Spinal cord (tissue), 10 donors: ENCODE measurements at places on chromosomes 11 and 22. TPM values are rescaled to one million over a fixed set of nuclear protein-coding genes. Genes with fewer than 3 reads are reported as not detected.

DNA sequence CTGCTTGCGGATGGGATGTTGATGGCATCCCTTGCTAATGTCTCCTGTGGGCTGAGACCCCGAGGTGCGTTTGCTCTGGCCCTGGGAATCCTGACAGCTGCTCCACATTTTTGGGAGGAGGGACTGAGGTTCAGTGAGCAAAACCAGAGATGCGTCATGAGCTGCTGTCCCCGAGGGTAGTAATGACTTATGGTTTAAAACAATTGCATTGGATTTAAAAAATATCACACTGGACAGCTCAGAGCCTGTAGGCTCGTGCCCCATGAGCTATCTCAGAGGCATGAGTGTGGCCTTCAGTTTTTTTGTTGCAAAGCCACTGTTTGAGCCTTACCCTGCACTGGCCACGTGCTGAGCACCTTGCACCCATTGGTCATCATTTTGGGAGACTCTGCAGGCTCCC is 20.9 kb upstream of the PARVG start:
- DNase-seq: no peak

Gene FAM180B
- total RNA-seq: 1.8 TPM

- no peak for DNase-seq
Observed at GRCh38 chr11:128653801-128654231, 40.1 kb upstream of the FLI1 start.

DNA sequence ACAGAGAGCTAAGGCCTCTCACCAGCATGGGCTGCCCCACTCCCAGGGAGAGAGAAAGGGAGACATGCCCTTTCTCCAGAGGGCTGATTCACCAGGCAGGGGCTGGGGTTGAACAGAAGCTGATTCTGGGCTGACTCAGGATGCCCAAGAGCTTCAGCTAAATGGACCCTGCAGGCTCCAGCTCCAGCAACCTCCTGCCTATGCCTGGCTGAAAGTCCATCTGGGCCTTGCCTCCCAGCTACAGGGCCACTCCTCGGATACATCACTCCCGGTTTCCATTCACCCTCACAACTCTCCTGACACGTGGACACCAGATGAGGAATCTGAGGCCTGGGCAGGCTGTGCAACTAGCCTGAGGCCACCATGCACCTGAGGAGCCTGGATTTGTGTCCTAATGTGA is 215.5 kb downstream of the BUD13 start:
- DNase-seq: no peak

GRCh38 chr11:105315287-105315686 is 175.7 kb upstream of the CARD18 start:
- no peak for DNase-seq

DNA sequence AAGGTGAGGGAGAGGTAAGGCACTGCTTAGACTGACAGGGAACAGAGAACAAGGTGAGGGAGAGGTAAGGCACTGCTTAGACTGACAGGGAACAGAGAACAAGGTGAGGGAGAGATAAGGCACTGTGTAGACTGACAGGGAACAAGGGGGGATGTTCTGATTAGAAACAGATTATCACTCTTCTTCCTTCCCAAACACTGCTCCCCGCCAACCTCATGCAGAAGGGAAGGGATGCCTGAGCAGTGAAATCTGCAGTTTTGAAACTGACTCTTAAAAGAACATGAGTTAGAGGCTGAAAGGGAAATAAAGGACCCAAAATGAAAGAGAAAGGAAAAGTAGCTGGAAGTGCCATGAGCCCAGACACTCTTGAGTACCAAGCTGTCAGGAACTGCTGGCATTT is 29.8 kb downstream of the NEFH start:
- no peak for DNase-seq

DNA sequence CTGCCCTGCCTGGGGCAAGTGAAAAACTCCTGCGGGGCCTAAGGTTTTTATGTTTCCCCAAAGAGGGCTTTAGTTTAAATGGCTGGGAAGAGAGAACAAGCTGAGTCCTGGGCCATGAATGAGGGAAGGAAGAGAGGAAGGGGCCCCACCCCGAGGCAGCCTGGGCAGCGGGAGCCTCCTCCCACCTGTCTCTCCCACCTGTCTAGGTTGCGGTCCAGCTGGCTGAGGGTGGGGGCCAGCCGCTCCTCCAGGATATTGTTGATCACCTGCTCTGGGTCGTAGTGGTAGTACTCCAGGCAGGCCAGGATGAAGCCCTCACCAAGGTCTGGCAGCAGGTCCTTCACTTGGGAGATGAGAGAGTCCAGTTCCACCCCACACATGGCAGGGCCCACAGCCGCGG is 34.6 kb downstream of the UQCR10 start:
- DNase-seq: no peak

DNA sequence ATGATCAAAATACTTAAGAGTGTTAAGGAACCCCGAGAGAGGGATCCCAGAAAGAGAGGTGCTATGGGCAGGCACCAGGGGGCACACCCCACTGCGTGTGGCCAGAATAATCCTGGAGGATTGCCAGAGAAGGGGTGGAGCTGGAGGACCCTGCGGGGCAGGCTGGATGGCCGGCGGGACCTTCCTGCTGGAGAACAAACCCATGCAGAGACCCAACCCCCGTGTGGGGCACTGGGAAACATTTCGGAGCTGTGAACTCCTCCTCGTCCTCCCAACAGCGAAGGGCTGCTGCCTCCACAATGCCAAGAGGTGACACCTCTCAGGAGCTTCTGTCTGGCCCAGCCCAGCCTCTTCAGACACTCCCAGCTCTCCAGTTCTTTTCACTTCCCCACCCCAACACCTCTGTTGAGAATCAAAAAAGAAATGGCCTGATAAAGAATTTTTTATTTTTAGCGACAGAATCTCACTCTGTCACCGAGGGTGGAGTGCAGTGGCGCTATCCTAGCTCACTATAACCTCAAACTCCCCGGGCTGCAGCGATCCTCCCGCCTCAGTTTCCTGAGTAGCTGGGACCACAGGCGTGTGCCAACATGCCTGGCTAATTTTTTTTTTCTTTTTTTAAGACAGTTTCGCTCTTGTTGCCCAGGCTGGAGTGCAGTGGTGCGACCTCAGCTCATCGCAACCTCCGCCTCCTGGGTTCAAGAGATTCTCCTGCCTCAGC is 25.6 kb downstream of the RHOD start:
- no peak for DNase-seq

GRCh38 chr11:128777369-128778011 is 83.6 kb downstream of the FLI1 start:
- no peak for DNase-seq

- no peak for DNase-seq
Observed at GRCh38 chr11:121482231-121483129, 29.7 kb upstream of the SORL1-AS1 start.

Gene TSSK2
- total RNA-seq: not detected

DNA sequence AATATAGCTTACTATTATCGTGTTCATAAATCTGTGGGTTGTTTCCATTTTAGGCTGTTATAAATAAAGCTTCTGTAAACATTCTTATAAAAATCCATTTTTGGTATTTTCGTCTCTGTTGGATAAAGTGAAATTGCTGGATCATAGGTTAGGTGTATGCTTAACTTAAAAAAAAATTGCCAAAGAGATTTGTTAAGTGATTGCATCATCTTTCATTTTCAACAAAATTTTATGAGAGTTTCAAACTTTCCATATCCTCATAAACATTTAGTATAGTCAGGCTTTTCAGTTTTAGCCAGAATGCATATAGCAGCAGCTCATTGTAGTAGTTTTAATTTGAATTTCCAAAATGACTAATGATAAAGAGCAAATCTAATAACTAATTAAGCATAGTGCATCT is 146.7 kb upstream of the CNTN5 start:
- no peak for DNase-seq

GRCh38 chr11:12403997-12404350 is 26.6 kb downstream of the PARVA start:
- DNase-seq: no peak

- no peak for DNase-seq
Observed at GRCh38 chr11:47001781-47002181, 65.2 kb downstream of the CSTPP1 start.

- no peak for DNase-seq
Observed at GRCh38 chr22:45953178-45953577, 23.8 kb downstream of the WNT7B start.

Gene ZBED5
- 64.5 TPM for total RNA-seq

GRCh38 chr11:96869207-96869606 is 479.4 kb downstream of the JRKL start:
- no peak for DNase-seq

GRCh38 chr11:5534046-5534445 is 14.3 kb downstream of the OR52H1 start:
- no peak for DNase-seq

DNA sequence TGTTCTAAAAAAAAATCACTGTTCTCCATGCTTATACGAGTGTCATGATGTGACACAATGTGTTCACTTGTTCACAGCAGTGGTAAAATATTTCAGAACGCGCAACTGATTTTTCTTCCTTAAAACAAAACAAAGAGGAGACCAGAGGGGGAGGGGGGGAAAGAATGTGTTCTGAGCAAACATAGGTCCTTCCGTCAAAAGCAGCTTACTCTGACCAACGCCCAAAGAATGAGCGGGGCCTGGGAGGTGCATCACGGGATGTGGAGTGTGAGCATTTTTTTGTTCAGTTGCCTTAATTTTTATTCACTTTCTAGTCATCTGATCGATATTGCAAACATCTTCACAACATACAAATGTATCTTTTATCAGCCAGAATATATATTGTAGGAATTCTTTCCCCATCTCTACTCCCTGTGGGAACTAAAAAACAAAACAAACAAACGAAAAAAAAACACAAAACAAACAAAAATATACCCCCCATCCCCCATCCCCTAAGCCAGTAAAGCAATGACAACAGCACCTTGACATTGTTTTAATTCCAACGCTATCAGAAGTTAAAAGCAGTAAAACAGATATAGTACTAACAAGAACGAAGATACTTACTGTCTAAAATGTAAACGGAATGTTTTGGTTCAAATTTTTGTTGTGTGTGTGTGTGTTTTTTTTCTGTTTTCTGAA is 43.3 kb downstream of the BDNF start:
- DNase-seq: no peak
